ENCODE measurements at places on chromosomes 4 and X. TPM values are rescaled to one million over a fixed set of nuclear protein-coding genes. Genes with fewer than 3 reads are reported as not detected.

Gene JCHAIN
- total RNA-seq, result 2.2 TPM

Gene HTN3
- not detected for total RNA-seq

GRCh38 chrX:110383414-110383813 lies 24.8 kb downstream of the RTL9 start:
- DNase-seq, result no peak

DNA sequence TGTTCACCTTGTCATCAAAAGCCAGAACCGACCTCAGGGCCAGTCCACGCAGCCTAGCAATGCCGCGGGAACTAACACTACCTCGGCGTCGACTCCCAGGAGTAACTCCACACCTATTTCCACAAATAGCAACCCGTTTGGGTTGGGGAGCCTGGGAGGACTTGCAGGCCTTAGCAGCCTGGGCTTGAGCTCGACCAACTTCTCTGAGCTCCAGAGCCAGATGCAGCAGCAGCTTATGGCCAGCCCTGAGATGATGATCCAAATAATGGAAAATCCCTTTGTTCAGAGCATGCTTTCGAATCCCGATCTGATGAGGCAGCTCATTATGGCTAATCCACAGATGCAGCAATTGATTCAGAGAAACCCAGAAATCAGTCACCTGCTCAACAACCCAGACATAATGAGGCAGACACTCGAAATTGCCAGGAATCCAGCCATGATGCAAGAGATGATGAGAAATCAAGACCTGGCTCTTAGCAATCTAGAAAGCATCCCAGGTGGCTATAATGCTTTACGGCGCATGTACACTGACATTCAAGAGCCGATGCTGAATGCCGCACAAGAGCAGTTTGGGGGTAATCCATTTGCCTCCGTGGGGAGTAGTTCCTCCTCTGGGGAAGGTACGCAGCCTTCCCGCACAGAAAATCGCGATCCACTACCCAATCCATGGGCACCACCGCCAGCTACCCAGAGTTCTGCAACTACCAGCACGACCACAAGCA lies 898 bp downstream of the UBQLN2 start:
- DNase-seq, result no peak

- no peak for DNase-seq
These were observed 52.0 kb downstream of the CXorf58 start for GRCh38 chrX:23959781-23960180.

- DNase-seq, result no peak
These were observed 115.1 kb upstream of the PNPLA4 start for GRCh38 chrX:8042304-8042703.
